Progenitor cell of endocrine pancreas (in vitro differentiated cells): ENCODE measurements at places on chromosomes 6 and 20. TPM values are rescaled to one million over a fixed set of nuclear protein-coding genes. Genes with fewer than 3 reads are reported as not detected.

GSTA2 gene
- 4.6 and 10.7 TPM in 2 replicates for total RNA-seq

TRIM15 gene
- not detected in 2 replicates for total RNA-seq

ELOVL2 gene
- 5.6 and 6.0 TPM in 2 replicates for total RNA-seq

JPH2 gene
- total RNA-seq = 0.12 and 0.24 TPM in 2 replicates

BCAS1 gene
- 0.81 and 1.00 TPM in 2 replicates for total RNA-seq

NOTCH4 gene
- 4.3 and 4.7 TPM in 2 replicates for total RNA-seq

SH3BGRL2 gene
- 47.4 and 49.1 TPM in 2 replicates for total RNA-seq

BPIFA2 gene
- not detected in 2 replicates for total RNA-seq

GRCh38 chr6:34143884-34144580 lies 1.9 kb downstream of the GRM4 start:
- peaks cover 81% of the 10 kb centered on the region for H3K27me3 ChIP-seq
- peaks cover 3% of the 10 kb centered on the region for H3K4me1 ChIP-seq
- peak; percentile 32 for DNase-seq
- no peak overlapping the region for H3K4me3 ChIP-seq

GRCh38 chr6:128107682-128108081 lies 206.8 kb upstream of the THEMIS start:
- DNase-seq = no peak
- H3K36me3 ChIP-seq = peaks cover 5% of the 10 kb centered on the region
- H3K27me3 ChIP-seq = no peaks in the 10 kb centered on the region
- H3K27ac ChIP-seq = no peak overlapping the region

- peaks cover 17% of the 10 kb centered on the region for H3K27me3 ChIP-seq
- H3K4me3 ChIP-seq = no peak overlapping the region
- no peaks in the 10 kb centered on the region for H3K36me3 ChIP-seq
- H3K27ac ChIP-seq = peak overlapping the region; percentile 73
- DNase-seq = no peak
- no peaks in the 10 kb centered on the region for H3K4me1 ChIP-seq
These were observed 78.7 kb downstream of the CEBPB start for GRCh38 chr20:50269091-50270033.

- H3K27ac ChIP-seq = no peak overlapping the region
- no peaks in the 10 kb centered on the region for H3K27me3 ChIP-seq
- H3K4me1 ChIP-seq = peaks cover 2% of the 10 kb centered on the region
- no peak overlapping the region for H3K4me3 ChIP-seq
- H3K36me3 ChIP-seq = no peaks in the 10 kb centered on the region
These were observed 49.8 kb downstream of the MYB start for GRCh38 chr6:135230711-135231468.

DNA sequence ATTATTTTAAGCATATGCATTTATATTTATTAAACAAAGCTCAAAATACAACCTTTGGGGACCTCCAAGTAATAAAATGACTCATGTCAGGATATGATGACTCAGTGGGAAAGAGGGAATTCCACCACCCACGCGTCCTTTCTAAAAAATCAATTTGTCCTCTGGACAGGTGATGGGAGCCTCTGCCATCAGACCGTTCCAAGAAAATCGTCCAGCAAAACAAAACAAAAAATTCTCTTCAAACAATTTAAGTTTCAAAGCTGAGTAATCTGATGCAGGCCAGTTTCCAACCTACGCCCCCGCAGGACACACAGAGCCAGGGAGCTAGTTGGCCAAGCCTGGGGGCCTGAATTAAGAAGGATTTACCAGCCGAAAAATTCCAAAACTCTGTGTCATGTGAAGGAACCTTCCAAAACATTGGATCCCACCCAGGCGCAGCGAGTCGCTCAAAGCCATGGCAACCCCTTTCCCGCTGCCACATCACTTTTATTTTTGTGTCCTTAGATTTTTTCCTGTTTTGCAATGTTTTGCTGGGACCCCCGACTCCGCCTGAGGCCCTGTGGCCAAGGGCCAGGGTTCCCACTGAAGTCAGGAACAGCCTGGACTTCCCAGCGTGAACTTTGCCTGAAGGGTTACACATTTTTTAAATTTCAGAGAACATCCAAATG lies 95.3 kb downstream of the NFATC2 start:
- peaks cover 4% of the 10 kb centered on the region for H3K4me1 ChIP-seq
- no peak for DNase-seq

GRCh38 chr20:32775336-32775991 lies 13.3 kb downstream of the DNMT3B start:
- H3K4me3 ChIP-seq = no peak overlapping the region
- H3K36me3 ChIP-seq = no peaks in the 10 kb centered on the region
- peak overlapping the region; percentile 67 for H3K27ac ChIP-seq
- peaks cover 25% of the 10 kb centered on the region for H3K4me1 ChIP-seq
- no peaks in the 10 kb centered on the region for H3K27me3 ChIP-seq

- H3K27ac ChIP-seq = no peak overlapping the region
- no peaks in the 10 kb centered on the region for H3K36me3 ChIP-seq
- H3K4me3 ChIP-seq = no peak overlapping the region
These were observed 16.7 kb downstream of the HMGCLL1 start for GRCh38 chr6:55562318-55562717.

- peaks cover 36% of the 10 kb centered on the region for H3K4me1 ChIP-seq
- no peak for DNase-seq
- peaks cover 2% of the 10 kb centered on the region for H3K36me3 ChIP-seq
- H3K27me3 ChIP-seq = no peaks in the 10 kb centered on the region
- no peak overlapping the region for H3K4me3 ChIP-seq
These were observed 5.6 kb upstream of the BTBD3 start for GRCh38 chr20:11912013-11912658.

DNA sequence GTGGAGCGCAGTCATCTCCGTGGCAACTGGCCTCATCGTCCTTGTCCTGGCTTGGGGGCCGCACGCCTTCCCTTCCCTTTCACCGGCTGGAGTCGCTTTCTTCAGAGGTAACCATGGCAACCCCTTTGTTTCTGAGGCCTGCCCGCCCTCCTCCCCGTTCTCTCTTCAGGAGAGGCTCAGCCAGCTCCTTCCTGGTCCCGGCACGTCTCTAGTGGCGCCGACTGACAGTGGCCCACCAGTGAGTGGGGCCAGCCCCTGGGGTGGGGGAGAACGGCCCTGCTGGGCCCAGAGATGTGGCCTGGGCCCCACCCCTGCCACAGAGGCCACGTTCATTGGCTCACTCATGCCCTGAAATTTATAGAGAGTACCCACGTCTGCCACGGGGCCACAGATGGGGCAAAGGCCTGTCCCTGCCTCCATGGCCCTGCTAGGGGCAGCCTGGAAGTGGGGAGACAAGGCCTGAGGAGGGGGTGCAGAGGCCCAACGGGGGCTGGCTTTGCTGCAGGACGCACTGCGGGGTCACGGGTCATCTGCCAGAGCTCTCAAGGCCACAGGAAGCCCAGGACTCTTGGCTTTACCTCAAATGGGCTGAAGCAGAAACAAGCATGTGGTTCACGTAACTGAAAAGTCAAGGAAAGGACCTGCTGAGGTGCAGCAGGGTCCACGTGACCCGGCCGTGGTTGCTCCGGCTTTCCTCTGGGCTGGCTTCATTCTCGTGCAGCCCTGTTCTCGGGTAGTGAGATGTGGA lies 1.4 kb upstream of the OSBPL2 start:
- no peak overlapping the region for H3K4me3 ChIP-seq
- no peak for DNase-seq
- peaks cover 6% of the 10 kb centered on the region for H3K36me3 ChIP-seq
- H3K4me1 ChIP-seq = peaks cover 13% of the 10 kb centered on the region
- no peak overlapping the region for H3K27ac ChIP-seq

- H3K27ac ChIP-seq = no peak overlapping the region
- no peaks in the 10 kb centered on the region for H3K36me3 ChIP-seq
- peaks cover 16% of the 10 kb centered on the region for H3K4me1 ChIP-seq
- DNase-seq = no peak
- no peak overlapping the region for H3K4me3 ChIP-seq
These were observed 66.3 kb downstream of the SLX4IP start for GRCh38 chr20:10501402-10501801.

DNA sequence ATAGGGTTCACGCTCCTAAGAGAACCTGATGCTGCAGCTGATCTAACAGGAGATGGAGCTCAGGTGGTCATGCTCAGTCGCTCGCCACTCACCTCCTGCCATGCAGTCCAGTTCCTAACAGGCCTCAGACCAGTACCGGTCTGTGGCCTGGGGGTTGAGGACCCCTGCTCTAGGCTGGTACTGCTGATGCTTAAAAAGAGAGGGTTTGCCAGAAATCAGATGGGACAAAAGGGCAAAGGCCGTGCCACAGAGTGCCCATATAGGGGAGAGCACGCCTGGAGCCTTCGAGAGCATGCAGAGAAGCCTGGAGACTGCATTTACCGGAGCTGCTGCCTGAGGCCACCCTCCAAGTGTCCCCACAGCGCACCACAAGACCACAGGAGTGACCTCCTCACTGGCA lies 75.5 kb downstream of the PTPN1 start:
- peaks cover 10% of the 10 kb centered on the region for H3K36me3 ChIP-seq
- no peak overlapping the region for H3K27ac ChIP-seq
- H3K4me1 ChIP-seq = no peaks in the 10 kb centered on the region
- H3K27me3 ChIP-seq = no peaks in the 10 kb centered on the region
- H3K4me3 ChIP-seq = no peak overlapping the region

- H3K36me3 ChIP-seq = peaks cover 39% of the 10 kb centered on the region
- peaks cover under 1% of the 10 kb centered on the region for H3K27me3 ChIP-seq
- peak overlapping the region; percentile 69 for H3K27ac ChIP-seq
- H3K4me1 ChIP-seq = peaks cover 23% of the 10 kb centered on the region
- DNase-seq = no peak
- peak overlapping the region; percentile 86 for H3K4me3 ChIP-seq
These were observed 1.6 kb downstream of the SRSF6 start for GRCh38 chr20:43459022-43459942.

GRCh38 chr20:18754653-18755045 lies 58.9 kb upstream of the SCP2D1 start:
- no peaks in the 10 kb centered on the region for H3K27me3 ChIP-seq
- peaks cover 9% of the 10 kb centered on the region for H3K4me1 ChIP-seq
- H3K36me3 ChIP-seq = no peaks in the 10 kb centered on the region
- no peak overlapping the region for H3K4me3 ChIP-seq
- H3K27ac ChIP-seq = no peak overlapping the region

DNA sequence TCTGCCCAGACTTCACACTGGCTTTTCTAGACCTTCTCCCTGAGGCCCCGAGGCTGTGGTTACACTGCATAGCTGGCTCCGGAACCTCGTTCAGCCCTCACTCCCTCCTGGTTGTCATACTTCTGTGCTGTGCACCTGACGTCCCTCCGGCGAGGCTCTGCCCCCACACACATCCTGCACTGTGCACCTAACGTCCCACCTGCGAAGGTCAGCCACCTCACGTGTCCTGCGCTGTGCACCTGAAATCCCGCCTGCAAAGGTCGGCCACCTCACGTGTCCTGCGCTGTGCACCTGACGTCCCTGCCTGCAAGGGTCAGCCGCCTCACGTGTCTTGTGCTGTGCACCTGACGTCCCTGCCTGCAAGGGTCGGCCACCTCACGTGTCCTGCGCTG lies 111.0 kb upstream of the FRMD1 start:
- peaks cover 33% of the 10 kb centered on the region for H3K27me3 ChIP-seq
- H3K4me3 ChIP-seq = no peak overlapping the region
- no peaks in the 10 kb centered on the region for H3K36me3 ChIP-seq
- H3K4me1 ChIP-seq = peaks cover 2% of the 10 kb centered on the region
- DNase-seq = no peak
- H3K27ac ChIP-seq = no peak overlapping the region

DNA sequence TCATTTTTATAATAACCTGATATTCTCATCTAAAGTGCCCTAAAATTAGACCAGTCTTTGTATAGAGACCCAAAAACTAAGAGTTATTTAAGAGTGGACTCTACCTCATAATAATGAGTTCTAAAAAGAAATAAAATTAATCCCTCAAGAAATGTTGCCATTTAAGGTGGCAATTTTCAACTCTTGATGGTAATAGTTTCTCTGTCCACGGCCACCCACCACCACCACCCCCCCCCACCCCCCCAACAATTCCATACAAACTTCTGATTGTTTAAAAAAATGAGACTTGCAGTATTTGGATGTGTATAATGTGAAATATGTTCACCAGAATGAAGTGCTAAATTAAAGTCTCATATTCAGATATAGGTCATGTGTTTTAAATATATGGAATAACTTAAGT lies 2.4 kb downstream of the MAP7 start:
- no peaks in the 10 kb centered on the region for H3K27me3 ChIP-seq
- peak overlapping the region; percentile 87 for H3K4me3 ChIP-seq
- no peak overlapping the region for H3K27ac ChIP-seq
- H3K36me3 ChIP-seq = peaks cover 14% of the 10 kb centered on the region

GRCh38 chr6:169387809-169388383 lies 134.2 kb upstream of the THBS2 start:
- H3K27me3 ChIP-seq = peaks cover 8% of the 10 kb centered on the region
- H3K27ac ChIP-seq = no peak overlapping the region
- no peak for DNase-seq
- no peak overlapping the region for H3K4me3 ChIP-seq
- no peaks in the 10 kb centered on the region for H3K4me1 ChIP-seq

- H3K4me3 ChIP-seq = no peak overlapping the region
- no peak overlapping the region for H3K27ac ChIP-seq
- peaks cover 16% of the 10 kb centered on the region for H3K4me1 ChIP-seq
- no peaks in the 10 kb centered on the region for H3K27me3 ChIP-seq
These were observed 68.5 kb downstream of the FYN start for GRCh38 chr6:111804627-111805235.

- peaks cover 9% of the 10 kb centered on the region for H3K27me3 ChIP-seq
- no peaks in the 10 kb centered on the region for H3K4me1 ChIP-seq
- no peak overlapping the region for H3K27ac ChIP-seq
- no peak overlapping the region for H3K4me3 ChIP-seq
- H3K36me3 ChIP-seq = no peaks in the 10 kb centered on the region
These were observed 38.3 kb upstream of the MRPS18A start for GRCh38 chr6:43725643-43726580.

- H3K4me3 ChIP-seq = no peak overlapping the region
- DNase-seq = no peak
- no peaks in the 10 kb centered on the region for H3K27me3 ChIP-seq
These were observed 3.3 kb downstream of the NPEPL1 start for GRCh38 chr20:58695895-58696375.

GRCh38 chr6:132612449-132613108 lies 11.5 kb downstream of the TAAR2 start:
- no peak for DNase-seq
- H3K27me3 ChIP-seq = no peaks in the 10 kb centered on the region
- no peaks in the 10 kb centered on the region for H3K36me3 ChIP-seq
- H3K4me1 ChIP-seq = peaks cover 27% of the 10 kb centered on the region
- no peak overlapping the region for H3K4me3 ChIP-seq

DNA sequence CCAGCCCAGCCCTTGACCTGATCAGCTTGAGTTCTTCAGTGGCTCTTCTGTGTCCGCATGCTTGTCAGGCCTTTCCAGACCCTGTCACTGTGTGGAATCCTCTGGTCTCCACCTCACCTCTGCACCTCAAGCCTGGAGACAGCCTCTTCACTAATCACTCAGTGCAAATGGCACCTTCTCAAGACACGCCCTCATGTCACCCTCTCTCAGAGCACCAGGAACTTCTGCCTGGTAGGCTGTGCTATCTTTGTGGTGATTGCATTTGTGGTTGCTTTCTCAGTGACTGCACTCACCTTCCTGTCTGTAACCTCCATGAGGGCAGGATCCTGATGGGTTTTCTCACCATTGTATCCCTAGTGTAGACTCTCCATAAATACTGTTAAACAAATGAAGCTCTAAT lies 435.2 kb upstream of the CDH4 start:
- H3K4me3 ChIP-seq = no peak overlapping the region
- H3K36me3 ChIP-seq = no peaks in the 10 kb centered on the region
- H3K27me3 ChIP-seq = peaks cover 33% of the 10 kb centered on the region
- no peak overlapping the region for H3K27ac ChIP-seq
